ENCODE measurements at places on chromosomes 4 and X. TPM values are rescaled to one million over a fixed set of nuclear protein-coding genes. Genes with fewer than 3 reads are reported as not detected.

SHROOM3 gene
- 62.1 TPM for total RNA-seq

SYAP1 gene
- total RNA-seq, result 32.5 TPM

- DNase-seq, result no peak
Observed at GRCh38 chr4:108527723-108528122, 92.7 kb upstream of the RPL34 start.

DNA sequence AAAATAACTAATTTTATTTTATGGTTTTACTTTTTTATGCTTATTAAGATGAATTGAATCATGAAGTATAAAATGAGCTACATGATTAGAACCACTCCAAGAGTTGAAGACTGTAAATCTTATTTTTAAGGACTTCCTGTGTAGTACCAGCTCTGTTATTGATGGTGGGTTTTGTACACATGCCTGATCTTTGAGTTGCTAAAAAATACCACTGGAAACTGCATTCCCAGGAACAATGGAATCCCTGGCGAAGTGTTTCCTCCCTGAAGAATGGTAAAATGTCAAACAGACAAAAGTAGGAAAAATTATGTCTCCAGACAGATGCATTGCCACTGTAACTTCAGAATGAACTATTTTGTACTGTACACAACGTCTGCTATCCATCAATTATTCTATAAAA lies 935.4 kb upstream of the TENM3 start:
- no peak for DNase-seq

DNA sequence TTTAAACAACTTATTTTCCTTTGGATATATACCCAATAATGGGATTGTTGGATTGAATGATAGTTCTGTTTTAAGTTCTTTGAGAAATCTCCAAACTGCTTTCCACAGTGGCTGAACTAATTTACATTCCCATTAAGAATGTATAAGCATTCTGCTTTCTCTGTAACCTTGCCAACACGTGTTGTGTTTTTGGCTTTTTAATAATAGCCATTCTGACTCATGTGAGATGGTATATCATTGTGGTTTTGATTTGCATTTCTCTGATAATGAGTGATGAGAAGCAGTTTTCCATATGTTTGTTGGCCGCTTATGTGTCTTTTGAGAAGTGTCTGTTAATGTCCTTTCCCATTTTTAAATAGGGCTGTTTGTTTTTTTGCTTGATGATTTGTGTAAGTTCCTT lies 155.6 kb upstream of the PITX2 start:
- no peak for DNase-seq

GRCh38 chr4:14168919-14169318 lies 541.4 kb upstream of the BOD1L1 start:
- DNase-seq, result peak; percentile 85
